MV-4-11 (cell line): ENCODE measurements at places on chromosomes 12 and 14.

GRCh38 chr12:32031109-32031508 is 71.9 kb downstream of the RESF1 start:
- no peak for DNase-seq

DNA sequence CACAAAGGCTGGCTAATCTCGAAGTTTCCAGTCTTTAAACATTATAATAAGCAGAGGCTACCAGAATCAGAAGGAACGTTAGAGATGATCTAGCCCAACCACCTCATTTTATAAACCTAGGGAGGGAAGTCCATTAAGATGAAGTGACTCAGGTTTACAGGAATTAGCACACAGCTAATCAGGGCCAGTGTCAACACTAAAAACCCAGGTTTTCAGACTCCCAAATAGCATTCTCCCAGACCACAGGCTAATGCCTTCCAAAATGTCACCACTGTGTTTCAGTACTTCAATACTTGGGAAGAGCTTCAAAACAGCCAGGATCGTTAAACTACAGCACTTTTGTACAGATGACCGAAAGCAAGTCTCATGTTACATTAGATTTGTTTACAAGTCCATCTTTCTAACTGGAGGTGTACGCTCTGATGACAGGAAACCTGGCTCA is 89.2 kb downstream of the FOXN3 start:
- no peak for DNase-seq

DNA sequence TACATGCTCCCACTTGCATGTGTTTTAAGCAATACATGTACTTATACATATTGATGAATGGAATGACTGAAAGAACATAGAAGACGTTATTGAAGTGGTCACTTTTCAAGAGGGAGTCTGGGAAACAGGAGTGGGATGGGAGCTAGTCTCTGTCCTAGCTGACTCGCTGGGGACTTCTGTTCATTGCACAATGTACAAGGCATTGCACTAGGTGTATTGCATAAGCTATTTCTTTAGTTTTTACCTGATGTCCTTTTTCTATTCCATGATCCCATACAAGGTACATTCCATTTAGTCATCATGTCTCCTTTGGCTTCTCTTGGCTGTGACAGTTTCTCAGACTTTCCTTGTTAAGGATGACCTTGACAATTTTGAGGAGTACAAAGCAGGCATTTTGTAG is 4.0 kb upstream of the MYO1H start:
- DNase-seq: no peak

DNA sequence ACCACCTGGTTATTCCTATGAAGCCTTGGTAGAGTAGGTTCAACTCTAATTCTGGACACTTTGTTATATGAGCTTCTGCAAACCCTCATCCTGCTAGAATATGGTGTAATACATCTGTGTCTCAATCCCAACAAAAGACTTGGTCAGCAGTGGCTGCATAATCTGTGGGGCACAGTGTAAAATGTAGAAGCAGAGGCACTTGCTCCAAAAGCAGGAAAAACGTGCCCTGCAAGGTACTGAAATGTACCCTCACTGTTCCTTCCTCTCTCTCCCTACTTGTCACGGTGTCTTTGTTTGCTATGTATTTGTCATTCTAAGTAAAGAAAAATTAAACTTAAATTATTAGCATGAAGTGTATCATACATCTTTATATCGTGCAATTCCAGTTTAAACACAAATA is 267.9 kb downstream of the BCL11B start:
- peak; percentile 9 for DNase-seq

DNA sequence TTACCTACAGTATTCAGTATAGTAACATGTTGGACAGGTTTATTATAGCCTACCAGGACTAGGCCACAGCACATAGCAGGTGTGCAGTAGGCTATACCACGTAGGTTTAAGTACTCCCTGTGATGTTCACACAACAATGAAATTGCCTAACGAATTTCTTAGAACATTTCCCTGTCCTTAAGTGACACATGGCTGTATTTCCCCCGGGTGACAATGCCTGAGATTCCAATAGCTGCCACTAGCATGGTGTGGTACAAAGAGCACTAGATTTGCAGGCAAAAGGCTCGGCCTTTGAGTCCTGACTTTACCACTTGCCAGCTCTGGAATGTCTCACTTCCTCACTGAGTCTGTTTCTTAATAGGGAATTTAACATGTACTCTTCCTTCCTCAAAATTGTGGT is 19.7 kb downstream of the PTPN21 start:
- peak; percentile 83 for DNase-seq

- no peak for DNase-seq
Measured at GRCh38 chr12:102388469-102388868, 91.9 kb downstream of the IGF1 start.
